ENCODE measurements at places on chromosomes 11 and 22. TPM values are rescaled to one million over a fixed set of nuclear protein-coding genes. Genes with fewer than 3 reads are reported as not detected.

DNA sequence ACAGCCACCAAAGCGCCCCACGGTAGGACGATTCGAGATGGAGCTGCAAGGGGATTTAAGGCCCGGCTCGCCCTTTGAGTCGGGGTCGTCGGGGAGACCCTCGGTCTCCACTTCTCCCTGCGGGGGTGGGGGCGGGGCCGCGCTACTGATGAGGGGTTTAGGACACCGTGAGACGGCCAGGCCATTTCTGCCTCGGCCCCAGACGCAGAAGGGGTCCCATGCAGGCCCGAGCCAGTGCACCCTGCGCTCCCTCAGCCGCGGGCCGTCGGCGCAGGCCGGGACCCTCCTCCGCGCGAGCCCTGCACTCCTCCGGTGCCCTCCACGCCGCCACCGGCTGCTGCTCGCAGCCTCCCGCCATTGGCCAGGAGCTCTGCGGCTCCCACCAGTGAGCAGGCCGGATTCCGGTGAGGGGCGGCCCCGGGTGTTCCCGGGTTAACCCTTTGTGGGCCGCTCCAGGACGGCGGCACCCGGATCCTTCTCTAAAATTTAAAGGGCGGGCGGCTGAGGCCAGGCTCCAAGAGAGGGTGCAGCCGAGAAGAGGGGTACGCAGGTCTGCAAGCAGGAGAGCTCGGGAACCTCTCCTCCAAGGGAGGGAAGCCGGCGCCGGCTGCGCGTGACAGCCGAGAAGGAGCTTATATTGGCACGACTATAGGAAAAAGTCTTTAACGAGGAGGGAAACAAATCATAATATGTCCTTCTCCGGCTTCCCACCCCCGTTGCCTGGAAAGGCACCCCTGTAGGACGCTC, 18.0 kb downstream of the CREB3L1 start:
- no peaks in the 10 kb centered on the region for H3K4me1 ChIP-seq
- DNase-seq = peak; percentile 86
- H3K4me3 ChIP-seq = peak overlapping the region; percentile 75
- no peaks in the 10 kb centered on the region for H3K36me3 ChIP-seq
- H3K27me3 ChIP-seq = no peaks in the 10 kb centered on the region
- H3K27ac ChIP-seq = no peak overlapping the region

DNA sequence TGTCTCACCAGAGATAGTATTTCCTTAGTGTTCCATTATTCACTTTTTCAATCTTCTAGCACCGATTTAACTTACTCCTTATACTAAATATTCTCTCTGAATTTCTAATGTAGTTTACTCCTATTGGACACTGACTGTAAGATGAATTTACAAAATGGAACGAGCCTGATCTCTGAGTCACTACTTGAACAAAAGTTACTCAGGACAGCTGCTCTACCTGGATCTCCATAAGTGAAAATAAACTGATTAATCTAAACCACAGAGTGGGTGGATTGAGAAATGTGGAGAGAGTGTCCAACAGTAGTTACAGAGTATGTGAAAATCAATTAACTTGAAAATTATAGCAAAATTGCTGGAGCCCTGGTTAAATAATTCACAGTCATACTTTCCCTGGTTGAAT, 141.7 kb upstream of the CHORDC1 start:
- no peak for DNase-seq
- no peaks in the 10 kb centered on the region for H3K36me3 ChIP-seq
- H3K27ac ChIP-seq = no peak overlapping the region
- H3K27me3 ChIP-seq = no peaks in the 10 kb centered on the region
- no peaks in the 10 kb centered on the region for H3K4me1 ChIP-seq

GRCh38 chr11:117859061-117859460, 17.4 kb downstream of the FXYD6 start:
- H3K4me1 ChIP-seq = no peaks in the 10 kb centered on the region
- DNase-seq = no peak
- no peak overlapping the region for H3K27ac ChIP-seq
- no peaks in the 10 kb centered on the region for H3K27me3 ChIP-seq
- no peak overlapping the region for H3K4me3 ChIP-seq
- H3K36me3 ChIP-seq = no peaks in the 10 kb centered on the region

- no peaks in the 10 kb centered on the region for H3K36me3 ChIP-seq
- no peaks in the 10 kb centered on the region for H3K27me3 ChIP-seq
- DNase-seq = no peak
- no peak overlapping the region for H3K27ac ChIP-seq
Observed at GRCh38 chr22:40020956-40021355, 26.2 kb downstream of the FAM83F start.

GRCh38 chr11:8291421-8292350, 28.0 kb upstream of the LMO1 start:
- no peak overlapping the region for H3K4me3 ChIP-seq
- no peaks in the 10 kb centered on the region for H3K4me1 ChIP-seq
- H3K27me3 ChIP-seq = no peaks in the 10 kb centered on the region
- no peaks in the 10 kb centered on the region for H3K36me3 ChIP-seq
- DNase-seq = no peak
- H3K27ac ChIP-seq = no peak overlapping the region

DNA sequence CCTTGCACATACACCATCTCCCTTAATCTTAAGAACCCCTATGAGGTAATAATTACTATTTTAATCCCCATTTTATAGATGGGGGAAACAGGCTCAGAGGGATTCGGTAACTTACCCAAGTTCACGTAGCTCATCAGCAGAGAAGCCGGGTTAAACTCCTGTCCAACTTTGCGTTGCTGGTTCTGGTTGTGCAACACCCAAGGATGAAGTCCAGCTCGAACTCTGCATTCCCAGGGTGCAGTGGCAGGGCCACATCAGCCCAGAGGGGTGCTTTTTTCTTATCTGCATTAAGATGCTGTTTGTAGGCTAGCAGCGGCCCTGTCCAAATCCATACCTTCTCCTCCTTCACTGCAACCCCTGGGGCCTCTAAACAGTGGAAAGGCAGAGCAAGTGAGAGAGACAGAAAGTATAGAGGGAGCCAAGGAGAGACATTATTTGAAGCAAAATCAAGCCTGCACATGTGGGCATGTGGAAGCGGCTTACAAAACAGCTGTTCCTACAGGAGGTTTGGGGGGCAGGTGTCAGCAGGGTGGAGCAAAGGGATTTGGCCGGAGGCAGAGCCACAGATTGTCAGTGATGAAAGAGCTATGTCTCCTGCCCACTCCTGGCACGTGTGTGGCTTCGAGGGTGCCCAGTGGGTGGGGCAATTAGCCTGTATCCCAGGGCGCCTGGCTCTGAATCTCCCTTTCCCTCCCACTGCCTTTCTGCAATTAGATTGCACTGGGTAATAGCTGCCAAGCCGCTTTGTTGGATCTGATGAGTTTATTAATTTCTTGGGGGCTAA, 129.5 kb upstream of the TBCEL start:
- DNase-seq = no peak
- H3K36me3 ChIP-seq = no peaks in the 10 kb centered on the region
- no peaks in the 10 kb centered on the region for H3K27me3 ChIP-seq
- H3K4me3 ChIP-seq = no peak overlapping the region

- no peaks in the 10 kb centered on the region for H3K4me1 ChIP-seq
- no peak for DNase-seq
- no peak overlapping the region for H3K27ac ChIP-seq
- H3K4me3 ChIP-seq = no peak overlapping the region
- peaks cover 4% of the 10 kb centered on the region for H3K36me3 ChIP-seq
Observed at GRCh38 chr22:24416611-24417010, 10.8 kb upstream of the ADORA2A start.

GRCh38 chr11:120658071-120658423, 146.5 kb downstream of the GRIK4 start:
- no peaks in the 10 kb centered on the region for H3K4me1 ChIP-seq
- H3K4me3 ChIP-seq = no peak overlapping the region
- H3K27ac ChIP-seq = no peak overlapping the region
- H3K27me3 ChIP-seq = no peaks in the 10 kb centered on the region
- DNase-seq = no peak

DNA sequence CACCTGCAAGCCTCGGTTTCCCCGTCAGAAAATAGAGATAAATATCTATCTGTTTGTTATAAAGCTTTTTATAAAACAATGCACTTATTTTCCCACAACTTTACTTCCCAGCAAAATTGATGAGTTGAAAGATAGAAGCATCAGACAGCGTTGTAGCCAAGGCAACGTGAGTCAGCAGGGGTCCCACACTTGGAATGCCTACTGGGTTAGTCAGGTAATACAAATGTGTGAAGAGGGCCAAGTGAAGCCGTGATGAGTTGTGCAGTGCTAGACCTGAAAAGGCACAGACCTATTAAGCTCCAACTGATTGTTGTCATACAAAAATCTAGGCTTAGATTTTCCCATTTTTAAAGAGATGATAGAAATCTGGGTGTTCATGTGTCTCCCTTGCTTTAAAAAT, 118.7 kb downstream of the PGR start:
- no peak overlapping the region for H3K4me3 ChIP-seq
- no peak overlapping the region for H3K27ac ChIP-seq
- no peaks in the 10 kb centered on the region for H3K4me1 ChIP-seq
- no peaks in the 10 kb centered on the region for H3K27me3 ChIP-seq
- H3K36me3 ChIP-seq = no peaks in the 10 kb centered on the region

- no peaks in the 10 kb centered on the region for H3K27me3 ChIP-seq
- peak overlapping the region; percentile 74 for H3K27ac ChIP-seq
- no peak for DNase-seq
Observed at GRCh38 chr22:36360011-36360410, 27.8 kb downstream of the MYH9 start.

- no peaks in the 10 kb centered on the region for H3K27me3 ChIP-seq
- H3K4me1 ChIP-seq = no peaks in the 10 kb centered on the region
- H3K36me3 ChIP-seq = peaks cover 4% of the 10 kb centered on the region
- no peak overlapping the region for H3K4me3 ChIP-seq
Observed at GRCh38 chr11:59773083-59773440, 17.9 kb downstream of the STX3 start.

DNA sequence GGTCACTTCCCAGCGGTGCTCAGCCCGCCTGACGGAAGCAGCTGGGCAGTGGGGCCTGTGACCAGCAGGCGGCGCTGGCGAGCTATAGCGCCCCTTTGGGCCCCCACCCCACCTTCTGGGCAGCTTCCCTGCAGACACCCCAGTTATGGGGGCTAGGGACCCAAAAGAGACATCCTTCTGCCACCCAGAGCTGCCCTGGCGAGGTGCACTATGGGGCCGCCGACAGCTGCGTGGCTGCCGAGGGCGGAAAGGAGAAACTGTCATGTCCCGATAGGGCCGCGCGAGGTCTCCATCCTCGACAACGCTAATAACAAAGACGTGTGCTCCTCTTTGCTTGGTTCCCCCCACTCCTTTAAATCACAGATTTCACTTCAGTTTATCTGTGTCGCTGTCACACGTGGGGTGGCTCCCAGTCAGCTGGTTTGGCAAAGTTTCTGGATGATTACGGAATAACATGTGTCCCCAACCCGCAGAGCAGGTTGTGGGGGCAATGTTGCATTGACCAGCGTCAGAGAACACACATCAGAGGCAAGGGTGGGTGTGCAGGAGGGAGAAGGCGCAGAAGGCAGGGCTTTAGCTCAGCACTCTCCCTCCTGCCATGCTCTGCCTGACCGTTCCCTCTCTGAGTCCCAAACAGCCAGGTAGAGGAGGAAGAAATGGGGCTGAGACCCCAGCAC, 673 bp upstream of the MYO7A start:
- H3K27ac ChIP-seq = no peak overlapping the region
- DNase-seq = peak; percentile 88
- H3K36me3 ChIP-seq = no peaks in the 10 kb centered on the region
- no peaks in the 10 kb centered on the region for H3K27me3 ChIP-seq
- H3K4me3 ChIP-seq = peak overlapping the region; percentile 8
- H3K4me1 ChIP-seq = no peaks in the 10 kb centered on the region

- no peaks in the 10 kb centered on the region for H3K27me3 ChIP-seq
- no peaks in the 10 kb centered on the region for H3K4me1 ChIP-seq
- no peaks in the 10 kb centered on the region for H3K36me3 ChIP-seq
- no peak for DNase-seq
- H3K27ac ChIP-seq = no peak overlapping the region
- H3K4me3 ChIP-seq = no peak overlapping the region
Observed at GRCh38 chr11:34632105-34632791, 11.4 kb downstream of the EHF start.

DNA sequence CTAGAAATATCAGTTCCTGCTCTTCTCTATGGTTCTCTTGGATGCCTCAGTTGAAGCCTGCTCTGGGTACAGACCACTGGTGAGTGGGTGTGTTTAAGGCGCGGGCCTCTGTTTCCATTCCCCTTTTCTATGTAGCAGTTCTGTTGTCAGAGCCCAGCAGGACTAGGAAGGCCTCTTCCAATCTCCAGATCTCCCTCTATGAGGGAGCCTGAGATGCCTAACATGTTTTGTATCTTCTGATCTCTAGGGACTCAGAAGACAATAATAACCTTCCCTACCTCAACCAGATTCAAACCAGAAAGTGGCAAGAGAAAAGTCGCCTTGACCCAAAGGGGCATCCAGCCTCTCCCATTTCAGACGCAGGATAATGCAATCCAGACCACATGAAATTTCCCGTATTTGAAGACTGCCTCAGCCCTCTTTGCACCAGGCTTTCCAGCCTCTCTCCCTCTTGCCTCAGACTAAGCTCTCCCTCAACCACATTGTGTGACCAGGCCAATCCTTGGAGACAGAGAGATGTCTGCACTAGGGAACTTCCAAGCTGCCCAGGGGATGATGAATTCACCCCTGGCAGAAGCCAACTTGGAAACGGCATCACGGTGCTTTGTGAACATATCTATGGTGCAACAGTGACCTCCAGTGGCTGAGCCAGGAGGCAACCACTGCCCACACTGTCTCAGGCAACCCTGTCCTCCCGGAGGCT, 150.1 kb upstream of the UBASH3B start:
- peak; percentile 90 for DNase-seq
- H3K4me1 ChIP-seq = no peaks in the 10 kb centered on the region
- H3K36me3 ChIP-seq = no peaks in the 10 kb centered on the region
- no peak overlapping the region for H3K4me3 ChIP-seq
- no peak overlapping the region for H3K27ac ChIP-seq

GRCh38 chr11:2708757-2709281, 9.0 kb upstream of the KCNQ1OT1 start:
- H3K4me3 ChIP-seq = no peak overlapping the region
- H3K27ac ChIP-seq = no peak overlapping the region
- DNase-seq = no peak
- no peaks in the 10 kb centered on the region for H3K27me3 ChIP-seq
- H3K36me3 ChIP-seq = no peaks in the 10 kb centered on the region

MMP7 gene
- polyA plus RNA-seq = not detected

PGA5 gene
- polyA plus RNA-seq = not detected

CUL5 gene
- polyA plus RNA-seq = 9.9 TPM

TEX54 gene
- polyA plus RNA-seq = 5.5 TPM

DNAJC24 gene
- polyA plus RNA-seq = 14.9 TPM

SLC22A8 gene
- not detected for polyA plus RNA-seq

OR52H1 gene
- not detected for polyA plus RNA-seq

CYB561A3 gene
- polyA plus RNA-seq = 47.4 TPM

CDC42EP1 gene
- 26.0 TPM for polyA plus RNA-seq

TRPM5 gene
- not detected for polyA plus RNA-seq

SCGB1C1 gene
- polyA plus RNA-seq = not detected

CHADL gene
- polyA plus RNA-seq = 7.0 TPM

MRGPRE gene
- polyA plus RNA-seq = not detected
